Neural progenitor cell (in vitro differentiated cells): ENCODE measurements at places on chromosomes 12 and 14. TPM values are rescaled to one million over a fixed set of nuclear protein-coding genes. Genes with fewer than 3 reads are reported as not detected.
A peak's percentile ranks its signal among the peaks of the same experiment; 100 is the strongest.

GRCh38 chr14:99792210-99792535, 1.0 kb upstream of the EML1 start:
- H3K36me3 ChIP-seq: no peaks in the 10 kb centered on the region
- peaks cover 7% of the 10 kb centered on the region for H3K27me3 ChIP-seq
- H3K4me1 ChIP-seq: peaks cover 27% of the 10 kb centered on the region

Gene DPPA3
- 0.13 and 0.25 TPM in 2 replicates for total RNA-seq

Gene SERPINA4
- not detected in 2 replicates for total RNA-seq

DNA sequence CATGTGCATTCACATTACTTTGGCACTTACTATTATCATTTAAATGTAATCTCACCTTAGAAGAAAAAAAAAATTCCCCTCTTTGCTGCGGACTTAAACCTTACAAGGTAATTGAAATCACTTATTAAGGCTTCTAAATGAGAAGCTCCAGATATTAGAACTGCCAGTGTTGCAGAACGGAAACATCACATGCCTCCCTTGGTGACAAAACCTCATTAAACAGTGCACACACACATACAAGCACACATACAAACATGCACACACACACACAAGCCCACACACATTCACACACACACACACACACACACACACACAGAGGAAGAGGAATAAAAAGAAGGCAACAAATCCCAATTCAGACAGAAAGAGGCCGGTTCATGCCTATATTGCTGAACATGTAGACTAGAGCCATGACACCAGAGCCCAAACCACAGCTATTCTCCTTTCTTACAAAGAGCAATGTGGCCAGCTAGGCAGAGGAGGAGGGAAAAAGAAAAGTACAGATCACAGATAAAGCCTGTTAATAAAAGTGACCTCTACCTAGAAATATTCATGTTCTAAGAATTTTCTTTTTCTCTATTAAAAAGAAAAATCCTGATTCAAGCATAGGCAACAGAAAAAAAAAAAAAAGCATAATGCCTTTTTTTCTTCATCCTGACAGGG, 405.2 kb upstream of the FLRT2 start:
- peaks cover 16% of the 10 kb centered on the region for H3K4me1 ChIP-seq
- H3K36me3 ChIP-seq: no peaks in the 10 kb centered on the region
- no peak for DNase-seq
- H3K27me3 ChIP-seq: no peaks in the 10 kb centered on the region

Gene LRP1-AS
- not detected in 2 replicates for total RNA-seq

DNA sequence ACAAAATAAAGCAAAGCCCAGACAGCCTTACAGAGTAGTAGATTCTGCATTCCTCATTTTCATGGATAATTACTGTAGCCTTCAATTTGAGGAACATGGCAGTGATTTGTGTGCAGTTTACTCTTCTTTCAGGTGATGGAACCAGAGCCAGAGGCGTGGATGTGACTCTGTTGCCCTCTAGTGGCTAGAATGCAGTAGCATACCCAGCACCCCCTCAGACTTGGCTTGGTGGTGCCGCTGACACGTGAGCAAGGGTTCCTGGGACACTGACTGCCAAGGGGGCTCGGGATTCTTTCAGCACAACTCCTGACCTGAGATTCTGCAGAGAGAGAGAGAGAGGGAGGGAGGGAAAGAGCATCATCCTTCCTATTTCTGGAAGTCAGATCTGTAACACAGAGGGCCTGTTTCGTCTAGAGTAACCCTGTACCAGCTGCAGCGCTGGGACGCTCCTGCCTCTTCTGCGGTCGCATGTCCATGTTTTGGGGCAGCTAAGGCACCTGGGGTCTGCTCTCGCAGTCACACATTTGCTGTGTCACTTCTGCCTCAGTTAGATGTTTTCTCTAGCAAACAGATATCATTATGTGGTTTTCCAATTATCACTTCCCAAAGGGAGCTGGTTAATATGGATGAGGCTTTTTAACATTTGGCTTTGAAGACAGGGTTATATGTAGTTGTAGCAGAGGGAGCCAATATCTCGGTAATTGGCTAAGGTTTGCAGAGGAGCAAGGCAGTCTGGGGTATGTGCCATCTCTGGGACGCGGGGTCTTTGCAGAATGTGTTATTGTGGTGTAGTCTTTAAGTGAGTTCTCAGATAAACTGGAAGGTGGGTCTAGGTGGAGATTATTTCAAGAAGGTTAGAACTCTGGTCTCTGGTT, 428.1 kb downstream of the NRXN3 start:
- no peaks in the 10 kb centered on the region for H3K27me3 ChIP-seq
- no peak overlapping the region for H3K27ac ChIP-seq
- no peaks in the 10 kb centered on the region for H3K36me3 ChIP-seq
- DNase-seq: peak; percentile 88
- no peak overlapping the region for H3K4me3 ChIP-seq
- no peaks in the 10 kb centered on the region for H3K4me1 ChIP-seq

Gene KCNH5
- 1.9 and 4.6 TPM in 2 replicates for total RNA-seq
